ENCODE measurements at places on chromosomes 12 and 14.

DNA sequence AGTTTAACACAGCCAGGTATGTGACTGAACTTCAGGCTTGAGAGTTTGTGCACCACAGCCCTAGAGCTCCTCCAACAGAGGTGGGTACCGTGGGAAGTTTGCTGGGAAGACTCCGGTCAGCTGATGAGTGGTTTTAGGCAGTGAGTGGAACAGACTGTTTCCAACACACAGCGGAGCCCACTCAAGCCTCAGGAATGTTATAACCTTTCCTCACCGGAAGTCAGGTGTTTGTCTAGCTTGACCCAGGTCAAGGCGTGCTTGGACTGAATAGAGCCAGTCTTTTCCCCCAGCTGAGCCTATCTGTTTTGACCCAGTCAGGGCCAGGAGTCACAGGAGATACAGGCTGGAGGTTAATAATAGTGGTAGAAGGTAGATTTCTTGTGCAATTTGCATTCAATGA lies 138.4 kb upstream of the PARP11 start:
- peak; percentile 72 for DNase-seq

DNA sequence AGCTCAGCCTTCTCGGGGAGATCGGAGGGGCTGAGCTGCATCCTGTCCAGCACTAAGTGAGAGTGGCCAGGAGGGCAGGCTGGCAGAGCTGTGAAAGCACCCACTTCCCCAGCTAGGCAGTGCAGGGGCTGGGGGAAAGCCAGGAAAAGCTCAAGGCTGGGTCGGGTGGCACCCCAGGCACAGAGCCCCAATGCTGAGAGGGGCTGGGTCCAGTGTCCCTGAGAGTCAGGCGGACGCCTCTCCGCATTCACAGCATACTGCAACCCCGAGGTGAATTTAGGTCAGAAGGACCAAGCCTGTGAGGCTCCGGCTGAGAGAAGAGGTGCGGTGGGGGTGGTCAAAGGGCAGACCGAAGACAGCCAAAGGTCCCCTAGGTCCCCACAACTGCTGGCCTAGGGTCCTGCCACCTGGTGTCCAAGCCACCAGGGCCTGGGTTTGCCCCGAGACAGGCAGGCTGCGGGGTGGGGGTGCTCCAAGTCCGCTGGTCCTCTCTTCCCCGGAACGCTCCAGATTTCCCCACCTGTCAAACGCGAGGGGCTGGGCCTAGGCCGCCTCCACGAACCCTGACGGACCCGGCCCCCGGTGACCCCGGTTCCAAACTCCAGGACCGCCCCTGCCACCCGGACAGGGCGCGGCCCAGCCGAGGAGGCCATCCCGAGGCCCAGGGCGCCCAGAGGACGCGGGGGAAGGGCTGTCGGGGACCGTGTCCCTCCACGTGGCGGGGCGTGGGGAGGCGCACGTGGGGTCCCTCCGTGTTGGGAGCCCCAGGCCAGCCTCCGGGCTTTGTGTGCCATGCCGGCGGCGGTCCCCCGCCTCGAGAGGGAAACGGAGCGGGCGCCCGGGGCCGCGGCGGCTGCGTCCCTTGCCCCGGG lies 527 bp downstream of the CAMKK2 start:
- peak; percentile 18 for DNase-seq

- peak; percentile 70 for DNase-seq
Measured at GRCh38 chr12:121443193-121443870, 43.4 kb downstream of the RNF34 start.

- DNase-seq, result no peak
Measured at GRCh38 chr12:77521508-77522115, 309.1 kb upstream of the NAV3 start.

DNA sequence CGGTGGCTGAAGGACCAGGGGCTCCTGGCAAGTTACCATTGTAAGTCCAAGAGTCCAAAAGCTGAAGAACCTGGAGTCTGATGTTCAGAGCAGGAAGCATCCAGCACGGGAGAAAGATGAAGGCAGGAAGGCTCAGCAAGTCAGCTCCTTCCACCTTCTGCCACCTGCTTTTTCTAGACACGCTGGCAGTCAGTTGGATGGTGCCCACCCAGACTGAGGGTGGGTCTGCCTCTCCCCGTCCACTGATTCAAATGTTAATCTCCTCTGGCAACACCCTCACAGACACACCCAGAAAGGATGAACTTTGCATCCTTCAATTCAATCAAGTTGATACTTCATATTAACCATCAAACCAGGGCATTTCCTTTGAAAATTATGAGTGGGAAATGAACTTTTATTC lies 1272.4 kb upstream of the TMEM132C start:
- DNase-seq, result no peak

DNA sequence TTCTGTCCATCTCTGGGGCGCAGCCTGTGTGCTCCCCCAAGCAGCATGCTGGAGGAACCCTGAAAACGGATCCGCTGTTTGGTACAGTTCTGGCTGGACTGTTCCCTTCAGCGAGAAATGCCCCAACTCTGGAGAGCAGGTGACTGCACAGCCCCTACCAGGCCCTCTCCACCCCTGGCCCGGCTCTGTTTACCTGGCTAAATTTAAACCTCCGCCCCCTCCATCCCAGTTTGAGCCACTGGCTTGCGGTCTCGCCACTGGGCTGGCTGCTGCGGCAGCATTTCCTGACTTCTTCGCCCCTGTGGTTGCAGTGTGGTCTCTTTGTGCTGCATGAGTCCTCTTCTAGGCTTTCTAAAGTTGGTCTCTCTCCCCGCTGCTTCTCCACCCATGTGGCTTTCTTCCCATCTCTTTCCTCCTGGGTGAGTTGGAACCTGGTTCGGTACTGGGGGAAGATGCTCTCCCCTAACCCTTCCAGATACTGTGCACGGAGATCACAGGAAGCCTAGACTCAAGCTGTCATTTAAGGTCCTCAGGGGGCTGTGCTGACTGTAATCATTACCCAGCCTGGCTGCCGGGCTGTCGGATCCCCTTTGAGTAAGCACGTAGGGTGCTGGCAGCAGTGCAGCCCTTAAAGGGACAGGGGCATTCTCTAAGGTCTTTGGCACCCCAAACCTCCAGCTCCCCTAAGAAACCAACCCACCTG lies 60.6 kb downstream of the FBXL14 start:
- no peak for DNase-seq

DNA sequence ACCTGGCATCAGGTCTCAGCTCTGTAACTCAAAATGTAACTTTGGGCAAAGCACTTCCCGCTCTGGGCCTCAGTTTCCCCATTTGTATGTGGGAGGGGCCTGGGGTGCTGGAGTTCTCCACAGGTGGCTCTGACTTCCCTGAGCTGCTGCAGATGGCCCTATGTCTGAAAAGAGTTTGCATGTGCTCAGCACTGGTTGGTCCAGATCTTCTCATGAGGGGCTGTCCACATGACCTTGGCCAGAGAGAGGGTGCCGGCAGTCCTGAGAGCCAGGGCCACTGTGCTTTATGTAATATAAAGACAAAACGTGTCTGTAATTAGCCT lies 7.2 kb upstream of the CACNA2D4 start:
- no peak for DNase-seq

DNA sequence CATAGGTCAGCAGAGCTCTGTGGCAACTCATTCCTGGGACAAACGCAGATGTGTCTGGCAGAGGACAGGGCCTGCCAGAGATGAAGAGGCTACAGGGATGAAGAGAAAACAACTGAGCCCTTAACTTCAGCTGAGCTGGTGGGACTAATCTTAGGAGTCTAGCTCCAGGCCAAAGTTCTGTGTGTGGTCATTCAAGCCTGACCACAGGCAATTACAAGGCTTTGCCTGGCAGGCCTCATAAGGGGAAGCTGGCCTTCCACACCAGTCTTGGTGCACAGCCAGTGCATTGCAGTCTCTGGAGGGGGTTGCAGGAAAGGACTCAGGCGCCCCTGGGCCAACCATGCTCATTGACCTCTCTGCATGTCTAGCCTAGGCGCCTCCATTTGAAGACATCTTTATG lies 127.6 kb upstream of the DAAM1 start:
- no peak for DNase-seq

- DNase-seq, result no peak
Measured at GRCh38 chr14:68714991-68715924, 77.6 kb downstream of the ZFP36L1 start.

DNA sequence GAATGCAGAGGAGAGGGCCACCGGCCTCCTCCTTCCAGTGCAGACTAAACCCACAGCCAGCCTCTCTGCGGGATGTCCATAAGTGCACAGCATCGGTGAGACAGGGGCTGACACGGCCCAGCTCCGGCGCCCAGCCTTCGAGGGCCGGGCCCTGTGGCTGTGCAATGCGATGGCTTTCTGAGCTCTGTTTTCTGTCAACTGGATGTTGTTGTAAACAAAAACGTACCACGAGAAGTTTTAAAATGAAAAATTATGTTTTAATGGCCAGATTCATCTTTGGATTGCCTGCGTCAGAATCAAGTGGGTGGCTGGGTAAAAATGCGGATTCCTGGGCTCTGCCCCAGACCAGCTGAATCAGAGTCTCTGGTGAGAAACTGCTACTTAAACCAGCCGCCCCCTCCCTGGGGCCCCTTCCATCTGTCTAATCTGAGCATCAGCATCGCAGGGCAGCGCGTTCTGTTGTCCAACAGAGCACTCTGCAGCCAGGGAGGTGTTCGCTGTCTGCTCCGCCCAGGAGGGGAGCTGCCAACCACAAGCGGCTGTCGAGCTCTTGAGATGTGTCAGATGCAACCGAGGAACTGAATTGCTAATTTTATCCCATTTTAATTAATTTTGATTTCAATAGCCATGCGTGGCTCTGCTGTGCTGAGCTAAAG lies 133.4 kb downstream of the RFLNA start:
- no peak for DNase-seq

GRCh38 chr14:68473069-68473468 lies 319.8 kb downstream of the ZFP36L1 start:
- DNase-seq, result no peak

DNA sequence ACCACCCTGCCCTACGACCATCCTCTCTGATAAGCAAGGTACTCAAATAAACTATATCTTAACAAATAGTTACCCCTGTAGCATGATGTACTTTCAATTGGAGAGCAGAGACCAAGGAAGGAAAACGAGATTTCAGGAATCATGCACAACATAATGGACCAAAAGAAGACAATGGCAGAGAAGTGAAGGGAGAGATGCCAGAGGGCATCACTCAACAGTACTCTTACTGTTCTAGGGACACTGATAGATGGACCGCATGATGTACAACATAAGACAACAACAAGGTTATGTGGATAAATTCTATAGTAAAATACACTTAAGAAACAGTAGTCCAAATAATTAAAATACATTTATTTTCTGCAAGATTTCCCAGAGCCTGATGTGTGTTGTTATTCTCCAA lies 77.5 kb upstream of the IFNG-AS1 start:
- no peak for DNase-seq

DNA sequence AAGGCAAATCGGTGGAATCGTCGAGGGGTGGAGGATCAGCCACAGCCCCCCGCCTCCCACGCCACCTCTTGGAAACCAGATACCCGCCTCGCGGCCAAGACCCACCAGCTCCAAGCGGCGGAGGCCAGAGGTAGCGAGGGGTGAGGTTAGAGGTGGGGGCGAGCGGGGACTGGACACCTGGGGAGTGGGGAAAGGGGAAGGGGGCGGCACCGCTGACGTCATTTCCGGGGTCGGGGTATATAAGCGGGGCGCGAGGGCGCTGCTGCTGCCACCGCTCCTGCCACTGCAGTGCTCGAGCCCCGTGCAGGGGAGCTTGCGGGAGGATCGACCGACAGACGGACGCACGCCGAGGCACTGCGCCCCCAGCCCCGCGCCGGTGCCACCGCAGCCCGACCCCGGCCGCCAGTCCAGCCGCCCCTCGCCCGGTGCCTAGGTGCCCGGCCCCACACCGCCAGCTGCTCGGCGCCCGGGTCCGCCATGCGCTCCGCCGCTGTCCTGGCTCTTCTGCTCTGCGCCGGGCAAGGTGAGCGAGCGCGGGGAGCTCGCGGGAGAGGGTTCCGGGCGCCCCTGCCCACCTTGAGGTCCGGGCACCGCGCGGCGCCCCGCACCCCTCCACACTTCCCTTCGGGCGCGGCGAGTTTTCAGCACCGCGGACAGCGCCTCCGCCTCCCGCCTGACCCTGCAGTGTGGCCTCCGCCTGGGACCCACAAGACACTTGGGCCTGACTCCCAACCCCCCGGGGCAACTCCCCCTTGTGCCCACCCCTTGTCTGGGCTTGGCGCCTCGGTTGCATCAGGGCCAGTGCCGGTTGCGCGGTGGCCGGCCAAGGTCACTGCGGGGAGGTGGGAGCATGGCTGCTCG lies at the start of gene CHGA:
CHGA (plus strand) TSS at position 268 of the 861 bp plus-strand sequence; CDS start at position 478, 210 bp downstream.
- DNase-seq, result peak; percentile 29

DNA sequence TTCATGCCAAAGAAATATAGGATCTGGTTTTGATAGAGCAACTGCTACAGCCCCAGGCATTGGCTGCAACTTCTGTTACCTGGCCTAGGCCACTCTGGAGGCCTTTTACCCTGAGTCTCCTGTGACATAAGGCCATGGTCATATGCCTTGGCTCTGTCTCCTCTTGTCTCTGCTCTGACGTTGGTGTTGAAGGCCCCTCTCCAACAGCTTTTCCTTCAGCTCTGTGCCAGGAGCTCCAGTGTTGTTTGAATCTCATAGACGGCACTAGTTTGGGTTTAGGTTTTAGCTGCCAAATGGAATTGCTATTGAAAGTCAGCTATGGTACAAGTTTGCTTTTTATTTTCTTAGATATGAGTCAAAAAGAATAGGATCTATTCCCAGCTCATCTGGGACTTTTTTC lies 41.1 kb downstream of the TTLL5 start:
- no peak for DNase-seq

DNA sequence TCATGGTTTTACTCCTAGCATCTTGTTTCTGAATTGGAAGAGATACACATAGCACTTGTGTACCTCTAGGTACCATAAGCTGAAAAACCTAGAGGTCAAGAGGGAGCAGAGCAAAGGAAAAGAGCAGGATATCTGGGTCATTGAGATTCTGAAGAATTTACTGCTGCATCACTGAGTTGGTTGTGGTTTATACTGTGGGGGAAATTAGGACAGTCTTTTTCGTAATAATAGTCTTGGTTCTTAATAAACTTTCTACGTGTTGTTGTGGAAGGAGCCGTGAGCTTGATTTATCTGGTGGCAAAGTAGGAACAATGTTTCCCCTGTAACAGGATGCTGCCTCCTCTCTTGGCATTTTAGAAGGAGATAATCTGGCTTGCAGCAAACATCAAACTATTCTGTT lies 80.2 kb downstream of the SLC4A8 start:
- DNase-seq, result no peak

GRCh38 chr12:20096430-20096829 lies 271.9 kb upstream of the PDE3A start:
- no peak for DNase-seq

GRCh38 chr12:104691721-104692556 lies 235.2 kb downstream of the CHST11 start:
- DNase-seq, result no peak

- DNase-seq, result peak; percentile 71
Measured at GRCh38 chr12:80186727-80187217, 87.4 kb downstream of the OTOGL start.

- no peak for DNase-seq
Measured at GRCh38 chr14:24398293-24398652, 530 bp upstream of the NYNRIN start.
